Caudate nucleus (tissue), 63 donors: ENCODE measurements at places on chromosomes 4 and X.

- no peak for DNase-seq
Measured at GRCh38 chr4:173301518-173302201, 32.5 kb downstream of the HMGB2 start.

DNA sequence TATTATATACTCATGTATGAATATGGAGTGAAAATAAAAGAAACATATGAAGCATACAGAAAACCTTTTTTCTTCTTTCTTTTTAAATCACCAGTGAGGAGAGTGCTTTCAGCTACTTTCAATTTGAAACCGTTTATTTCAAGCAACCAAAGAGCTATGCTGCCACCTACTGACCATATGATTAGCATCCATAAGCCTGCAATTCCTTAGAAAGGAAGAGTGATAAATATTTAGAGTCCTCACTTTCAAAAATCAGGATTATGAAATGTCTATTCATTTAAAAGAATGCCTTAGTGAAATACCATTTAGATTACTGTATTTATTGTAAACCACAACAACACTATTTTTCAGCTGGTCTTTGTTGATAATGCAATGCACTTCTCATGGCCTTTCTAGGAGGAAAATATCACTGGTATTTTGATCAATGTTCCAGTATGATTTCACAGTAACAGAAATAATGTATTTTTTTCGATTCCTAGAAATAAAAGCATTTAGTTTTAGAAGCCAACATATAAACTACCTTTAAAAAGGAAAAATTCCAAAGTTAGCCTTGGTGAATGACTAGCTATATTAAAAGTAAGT is 667.6 kb downstream of the PCDH18 start:
- DNase-seq, result no peak

GRCh38 chr4:36385951-36386571 is 104.6 kb downstream of the DTHD1 start:
- DNase-seq, result no peak

DNA sequence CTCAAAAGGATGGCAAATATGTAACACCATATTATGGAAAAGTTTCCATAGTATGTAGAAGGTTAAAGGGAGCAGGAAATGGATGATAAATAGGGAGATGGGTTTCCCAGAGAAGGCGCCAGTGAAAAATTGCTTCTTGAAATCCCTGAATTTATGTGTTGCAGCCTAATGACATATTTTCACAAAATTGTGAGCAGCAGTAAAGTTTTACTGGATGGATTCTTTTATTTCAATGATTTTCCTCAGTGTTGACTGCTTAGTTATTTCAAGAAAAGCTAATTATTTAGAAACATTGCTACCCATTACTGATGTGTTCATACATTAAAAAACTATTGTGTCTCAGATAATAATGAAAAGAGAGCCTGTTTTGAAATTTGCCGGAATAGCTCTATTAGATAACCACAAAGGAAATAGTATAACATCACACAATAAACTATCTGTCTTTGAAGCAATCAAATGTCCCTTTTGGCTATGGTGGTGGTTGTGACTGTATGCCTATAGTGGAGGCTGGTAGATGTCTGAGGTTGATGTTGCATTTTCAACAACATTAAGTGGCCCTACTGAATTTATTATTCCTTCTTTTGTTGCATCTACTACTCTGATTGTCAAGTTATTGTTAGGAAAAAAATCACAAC is 169.9 kb upstream of the HAND2 start:
- DNase-seq, result no peak

- DNase-seq, result no peak
Measured at GRCh38 chr4:169184236-169184635, 86.5 kb downstream of the SH3RF1 start.

DNA sequence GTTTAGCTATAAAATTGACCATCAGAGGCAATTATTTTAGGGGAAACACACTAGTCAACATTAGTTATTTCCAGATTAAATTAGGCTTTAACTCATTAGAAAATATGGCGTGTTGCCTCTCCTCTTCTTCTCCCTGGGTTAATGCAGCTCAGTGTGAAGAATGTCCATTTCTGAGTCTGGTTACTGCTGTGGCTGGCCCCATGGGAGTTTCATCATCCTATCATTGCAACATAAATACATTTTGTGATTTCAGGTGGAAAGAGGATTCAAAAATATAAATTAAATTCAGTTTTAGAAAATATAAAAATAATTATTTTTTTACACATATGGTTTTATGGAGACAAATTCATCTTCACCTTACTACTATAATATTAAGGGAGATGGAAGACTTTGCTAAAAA is 288.5 kb upstream of the ARSJ start:
- DNase-seq, result no peak

DNA sequence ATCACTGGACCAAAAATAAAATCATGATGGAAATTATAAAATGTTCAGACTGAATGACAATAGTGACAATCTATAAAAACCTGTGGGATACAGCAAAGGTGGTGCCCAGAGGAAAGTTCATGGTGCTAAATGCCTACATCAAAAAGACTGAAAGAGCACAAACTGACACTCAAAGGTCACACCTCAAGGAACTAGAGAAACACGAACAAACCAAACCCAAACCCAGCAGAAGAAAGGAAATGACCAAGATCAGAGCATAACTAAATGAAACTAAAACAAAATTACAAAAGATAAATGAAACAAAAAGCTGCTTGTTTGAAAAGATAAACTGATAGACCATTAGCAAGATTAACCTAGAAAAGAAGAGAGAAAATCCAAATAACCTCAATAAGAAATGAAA is 78.7 kb downstream of the ANAPC10 start:
- DNase-seq, result no peak

GRCh38 chr4:78611215-78611558 is 59.6 kb downstream of the ANXA3 start:
- no peak for DNase-seq

GRCh38 chr4:97525236-97525635 is 618.0 kb downstream of the STPG2 start:
- no peak for DNase-seq

- DNase-seq, result no peak
Measured at GRCh38 chr4:108586778-108587177, 33.6 kb upstream of the RPL34 start.

DNA sequence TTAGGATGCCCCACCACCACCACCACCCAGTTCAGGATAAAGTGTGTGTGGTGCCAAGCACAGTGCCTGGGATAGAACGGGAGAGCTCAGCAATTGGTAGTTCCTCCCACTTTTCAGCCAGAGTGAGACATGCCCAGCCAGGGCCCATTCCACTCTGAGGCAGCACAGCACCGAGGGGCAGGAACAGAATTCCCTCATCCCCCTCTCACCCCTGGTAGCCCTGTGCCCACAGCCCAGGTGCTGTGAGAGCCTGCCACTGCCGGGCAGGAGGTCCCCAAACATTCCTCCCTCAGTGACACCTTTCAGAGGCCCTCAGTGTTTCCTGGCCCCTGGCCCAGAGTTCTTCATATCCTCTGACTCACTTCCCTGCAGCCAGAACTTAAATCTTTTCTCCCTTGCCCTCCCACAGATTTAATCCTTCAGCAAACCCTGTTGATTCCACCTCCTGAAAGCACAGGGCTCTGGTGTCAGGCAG is 8.1 kb downstream of the RIPPLY1 start:
- DNase-seq, result no peak

- no peak for DNase-seq
Measured at GRCh38 chr4:22014222-22014741, 65.7 kb upstream of the KCNIP4 start.

DNA sequence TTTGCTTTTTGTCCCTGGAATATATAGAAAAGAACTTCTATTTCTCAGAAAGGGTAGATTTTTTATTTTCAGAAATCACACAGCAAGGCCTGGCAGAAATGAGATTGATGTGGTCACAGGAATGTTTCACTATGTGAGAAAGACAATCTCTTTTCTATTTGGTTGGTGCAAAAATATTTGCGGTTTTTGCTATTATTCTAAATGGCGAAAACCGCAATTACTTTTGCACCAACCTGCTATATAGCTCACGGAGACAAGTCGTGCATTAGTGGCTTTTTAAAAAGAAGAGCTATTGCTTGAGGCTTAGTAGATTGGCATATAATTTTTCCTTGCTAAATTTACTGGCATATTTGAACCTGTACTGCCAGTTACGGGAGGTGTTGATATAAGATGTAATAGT is 100.4 kb downstream of the ITM2A start:
- no peak for DNase-seq

- no peak for DNase-seq
Measured at GRCh38 chrX:108199691-108200090, 108.1 kb downstream of the ATG4A start.

- no peak for DNase-seq
Measured at GRCh38 chrX:39497702-39498265, 600.0 kb downstream of the BCOR start.

- DNase-seq, result peak; percentile 43
Measured at GRCh38 chrX:149631234-149632165, at the start of gene TMEM185A. Gene TMEM185A, minus strand, starts transcription at chrX:149631792. Its CDS starts 212 bp downstream, at chrX:149631580.

GRCh38 chr4:119725688-119726330 is 97.2 kb upstream of the PDE5A start:
- no peak for DNase-seq

- no peak for DNase-seq
Measured at GRCh38 chr4:40253906-40254305, 57.1 kb downstream of the RHOH start.

- DNase-seq, result no peak
Measured at GRCh38 chr4:169397762-169398161, 127.0 kb upstream of the SH3RF1 start.

DNA sequence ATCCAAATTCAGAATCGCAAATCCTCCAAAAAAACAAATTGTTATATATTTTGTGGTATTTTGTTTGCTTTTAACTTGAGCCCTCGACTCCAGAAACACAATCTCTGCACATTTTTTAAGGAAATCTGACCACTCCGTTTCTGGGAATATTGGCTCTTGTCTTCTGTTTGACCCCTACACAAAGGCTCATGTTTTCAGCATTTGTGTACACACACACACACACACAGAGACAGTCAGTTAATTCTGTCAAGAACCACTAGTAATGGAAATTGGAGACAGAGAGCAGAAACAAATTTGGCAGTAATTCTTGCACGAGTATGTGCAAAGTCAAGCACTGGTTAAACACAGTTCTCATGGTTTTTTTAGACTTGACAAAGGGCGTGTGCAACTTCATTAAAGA is 115.4 kb downstream of the AFAP1 start:
- DNase-seq, result no peak

- DNase-seq, result no peak
Measured at GRCh38 chr4:123833171-123833643, 436.6 kb downstream of the SPRY1 start.

GRCh38 chr4:142274137-142274536 is 572.0 kb downstream of the INPP4B start:
- DNase-seq, result no peak

- DNase-seq, result no peak
Measured at GRCh38 chrX:77937291-77937690, 26.8 kb downstream of the ATP7A start.

DNA sequence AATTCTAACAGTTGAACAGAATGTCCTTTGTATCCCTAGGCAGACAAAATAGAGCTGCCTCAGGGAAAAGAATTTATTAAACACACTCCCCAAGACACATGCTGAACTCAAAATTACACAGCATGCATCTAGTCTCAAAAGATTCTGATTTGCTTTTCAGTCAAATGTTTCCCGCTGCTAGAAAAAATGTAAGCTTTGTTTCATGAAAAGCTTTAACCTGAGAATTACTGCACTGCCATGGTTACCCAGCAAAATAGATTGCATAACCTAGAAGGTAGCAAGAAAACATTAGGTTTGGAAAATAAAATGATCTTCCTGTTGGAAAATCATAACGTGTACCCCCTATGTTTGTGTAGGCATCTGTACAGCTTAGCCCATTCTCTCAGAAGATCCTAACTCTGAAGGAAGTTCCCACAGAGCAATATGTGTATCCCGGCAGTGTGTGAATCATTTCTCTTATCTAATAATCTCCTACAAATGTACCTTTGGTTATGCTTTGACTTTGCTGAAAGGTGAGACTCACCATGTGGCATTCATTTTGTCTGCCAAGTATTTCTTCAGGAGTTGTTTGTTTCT is 646.9 kb downstream of the STPG2 start:
- DNase-seq, result no peak

DNA sequence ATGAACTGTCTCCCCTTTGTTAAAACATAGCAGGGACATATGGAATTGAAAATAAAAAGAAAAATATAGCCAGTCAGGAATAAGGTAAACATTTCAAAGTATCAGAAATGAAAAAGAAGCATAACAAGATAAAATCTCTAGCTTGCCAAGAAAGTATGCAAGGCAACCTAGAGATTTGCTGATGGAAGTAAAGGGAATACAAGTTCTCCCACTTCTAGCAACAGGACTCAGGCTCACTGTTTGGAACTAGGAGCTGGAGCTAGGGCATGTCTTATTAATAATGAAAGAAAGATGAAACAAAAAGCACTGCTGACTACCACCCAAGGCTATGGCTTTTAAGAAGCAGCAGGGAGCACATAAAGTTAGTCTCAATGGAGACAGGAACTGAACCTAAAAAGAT is 18.2 kb downstream of the ANKRD50 start:
- no peak for DNase-seq

DNA sequence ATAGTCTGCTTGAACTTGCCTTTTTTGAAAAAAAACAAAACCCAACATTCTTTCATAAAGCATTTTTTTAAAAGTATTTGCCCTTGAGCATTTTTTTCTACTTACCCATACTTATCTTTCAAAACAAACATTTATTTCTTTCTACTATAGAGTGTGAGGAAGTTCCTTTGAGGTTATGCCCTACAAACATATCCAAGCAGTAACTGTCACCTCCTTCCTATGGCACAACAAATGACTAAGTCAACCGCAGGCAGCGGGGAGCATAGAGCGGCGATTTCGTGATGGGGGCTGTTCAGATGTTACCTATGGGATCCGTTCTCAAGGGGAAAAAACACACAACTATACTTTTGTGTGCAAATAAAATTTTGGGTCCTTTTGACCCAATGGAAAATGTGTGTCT is 19.4 kb downstream of the SPRY1 start:
- no peak for DNase-seq

DNA sequence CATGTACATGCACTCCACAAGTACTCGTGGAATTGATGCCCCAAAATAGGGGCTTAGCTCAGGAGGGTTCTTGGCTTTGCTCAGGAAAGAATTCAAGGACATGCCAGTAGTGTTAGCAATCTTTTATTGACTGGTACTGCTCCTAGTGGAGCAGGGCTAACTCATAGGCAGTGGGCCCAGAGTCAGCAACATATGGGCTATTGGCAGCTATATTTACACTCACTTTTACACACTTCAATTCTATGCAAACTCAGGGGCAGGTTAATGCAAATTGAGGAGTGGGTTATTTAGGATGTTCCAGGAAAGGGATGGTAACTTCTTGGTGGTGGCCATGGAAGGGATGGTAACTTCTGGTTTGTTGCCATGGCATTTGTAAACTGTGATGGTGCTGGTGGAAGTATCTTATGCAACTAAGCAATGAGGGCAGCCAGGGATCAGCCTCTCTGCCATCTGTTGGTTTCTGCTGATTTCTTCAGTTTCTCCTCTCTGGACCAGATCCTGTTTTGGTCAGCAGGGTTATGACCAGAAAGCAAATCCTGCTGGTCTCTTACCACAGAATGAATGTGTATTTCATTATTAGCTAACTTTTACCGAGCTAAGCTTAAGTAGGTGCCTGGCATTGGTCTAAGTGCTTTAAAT is 69.2 kb upstream of the FAT1 start:
- DNase-seq, result no peak

GRCh38 chrX:115452251-115452650 is 108.7 kb upstream of the PLS3 start:
- no peak for DNase-seq
